GM12878 (cell line): ENCODE measurements at places on chromosomes 5 and 9. TPM values are rescaled to one million over a fixed set of nuclear protein-coding genes. Genes with fewer than 3 reads are reported as not detected.

The IL13 gene
- polyA plus RNA-seq = not detected in 2 replicates

The PPIP5K2 gene
- 72.1 and 79.7 TPM in 2 replicates for polyA plus RNA-seq

The STKLD1 gene
- 0.13 and 0.57 TPM in 2 replicates for polyA plus RNA-seq

The SOHLH1 gene
- not detected in 2 replicates for polyA plus RNA-seq

The IFNB1 gene
- polyA plus RNA-seq = not detected in 2 replicates

The PCDHA1 gene
- not detected in 2 replicates for polyA plus RNA-seq

The TMEM252 gene
- not detected in 2 replicates for polyA plus RNA-seq

The PRSS3 gene
- not detected in 2 replicates for polyA plus RNA-seq

The LHX6 gene
- not detected in 2 replicates for polyA plus RNA-seq
